ENCODE measurements at places on chromosomes 4 and X. TPM values are rescaled to one million over a fixed set of nuclear protein-coding genes. Genes with fewer than 3 reads are reported as not detected.

NXF2 gene
- not detected for total RNA-seq

SSX3 gene
- not detected for total RNA-seq

KLHL8 gene
- 93.6 TPM for total RNA-seq

LRAT gene
- total RNA-seq = 0.94 TPM

RHOXF2 gene
- total RNA-seq = not detected

POLN gene
- total RNA-seq = 7.8 TPM

LRP2BP gene
- total RNA-seq = 13.5 TPM

SLITRK4 gene
- total RNA-seq = 41.3 TPM

TIGD2 gene
- total RNA-seq = 11.3 TPM

CT83 gene
- total RNA-seq = not detected

SLC26A1 gene
- 6.3 TPM for total RNA-seq

GLUD2 gene
- 1.6 TPM for total RNA-seq

AMOT gene
- total RNA-seq = 18.8 TPM

QDPR gene
- total RNA-seq = 28.2 TPM

MAP9 gene
- total RNA-seq = 44.8 TPM

KCNIP4 gene
- total RNA-seq = 12.5 TPM

TMPRSS11A gene
- not detected for total RNA-seq
